ENCODE measurements at places on chromosomes 7 and 10.
A peak's percentile ranks its signal among the peaks of the same experiment; 100 is the strongest.

DNA sequence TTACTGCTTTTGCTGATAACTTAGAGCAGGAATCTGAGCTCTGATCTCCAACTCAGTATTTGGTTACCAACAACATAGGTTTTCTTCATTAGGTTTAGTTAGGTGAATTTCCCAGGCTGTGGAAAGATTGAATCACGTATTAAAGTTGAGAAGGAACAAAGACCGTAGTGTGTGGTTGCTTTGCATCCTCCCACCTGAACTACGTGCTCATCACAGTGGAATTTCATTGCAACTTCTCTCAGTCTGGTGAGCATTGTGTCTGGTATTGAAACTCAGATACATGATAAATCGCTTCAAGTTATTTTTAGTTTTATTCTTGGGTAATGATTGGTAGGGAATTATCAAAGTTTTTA, 139.4 kb upstream of the AKR1E2 start:
- no peak for DNase-seq

DNA sequence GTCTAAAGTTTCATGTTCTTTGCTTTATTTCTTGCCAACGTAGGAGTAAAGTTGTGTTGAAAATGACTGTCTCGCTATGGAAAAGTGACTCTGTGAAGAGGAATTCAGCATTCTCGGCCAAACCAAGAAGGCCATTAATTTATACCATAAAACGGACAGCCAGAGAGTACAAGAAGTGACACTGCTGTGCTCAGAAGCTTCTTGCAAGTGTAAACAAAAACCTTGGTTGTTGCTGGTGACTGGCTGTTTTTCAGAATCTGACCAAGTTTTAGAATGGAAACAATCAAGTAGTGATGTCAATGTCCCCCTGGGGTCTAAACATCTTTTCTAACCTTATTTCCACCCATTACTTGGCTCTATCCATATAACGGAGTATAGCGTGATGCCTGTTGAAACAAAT, 201.9 kb downstream of the INHBA start:
- no peak for DNase-seq

GRCh38 chr7:127066974-127067373, 185.8 kb downstream of the GRM8 start:
- no peak for DNase-seq

DNA sequence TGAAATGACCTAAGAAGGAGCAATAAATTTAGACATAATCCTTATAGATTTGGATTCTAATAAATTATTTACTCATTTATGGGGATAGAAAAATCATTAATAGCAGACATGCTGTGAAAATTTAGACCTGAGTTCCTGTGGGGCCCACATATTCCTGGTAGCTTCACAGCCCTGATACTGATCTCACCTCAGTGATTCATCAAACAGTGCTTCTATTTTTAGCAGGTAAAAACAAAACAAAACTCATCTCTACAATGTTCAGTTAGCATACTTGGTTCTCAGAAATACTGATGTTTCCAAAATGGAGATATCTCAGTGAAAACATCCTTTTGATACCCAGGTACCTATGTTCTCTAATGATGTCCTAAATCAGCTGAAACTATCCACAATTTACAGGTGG, 841.1 kb upstream of the SORCS1 start:
- no peak for DNase-seq

DNA sequence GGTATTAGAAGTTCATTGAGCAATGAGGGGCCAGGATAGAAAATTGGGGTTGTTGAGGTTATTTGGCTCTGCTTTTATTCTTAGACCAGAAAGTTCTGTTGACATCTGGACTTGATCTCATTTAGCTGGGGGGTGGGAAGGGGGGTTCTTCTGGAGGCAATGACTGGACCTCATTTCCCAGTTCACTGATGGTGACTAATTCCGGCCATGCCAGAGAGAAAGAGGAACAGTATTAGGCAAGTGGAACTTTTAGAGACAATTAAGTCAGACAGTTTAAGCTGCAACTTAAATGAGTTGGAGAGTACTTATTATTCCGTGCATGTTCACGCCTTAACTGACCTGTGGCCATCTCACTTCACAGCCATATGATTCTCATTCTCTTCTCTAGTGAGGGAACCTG, 512.5 kb downstream of the REEP3 start:
- DNase-seq, result no peak

- DNase-seq, result peak; percentile 25
These were observed 34.4 kb downstream of the AGR3 start for GRCh38 chr7:16847381-16847860.

- peak; percentile 76 for DNase-seq
These were observed 570 bp downstream of the TBC1D12 start for GRCh38 chr10:94402843-94403379.

DNA sequence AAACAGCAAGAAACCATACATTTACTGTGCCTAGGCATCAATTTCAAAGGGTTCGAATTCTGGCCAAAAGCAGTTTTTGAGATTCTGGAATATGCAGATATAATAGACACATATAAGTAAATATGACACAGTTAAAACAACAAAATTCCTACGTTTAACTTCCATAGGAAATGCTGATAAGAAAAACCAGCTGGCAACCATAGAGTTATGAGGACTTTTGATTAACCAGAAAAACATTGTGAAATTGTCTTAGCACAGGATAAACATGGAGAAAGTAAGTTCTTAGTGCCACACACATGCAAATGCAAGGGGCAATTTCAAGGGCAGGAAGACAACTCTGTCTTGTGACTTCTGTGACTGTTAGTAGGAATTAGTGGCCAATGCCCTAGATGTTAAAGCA, 702.1 kb downstream of the TNS3 start:
- no peak for DNase-seq

GRCh38 chr10:64648915-64649314, 1127.7 kb downstream of the REEP3 start:
- DNase-seq, result peak; percentile 94

DNA sequence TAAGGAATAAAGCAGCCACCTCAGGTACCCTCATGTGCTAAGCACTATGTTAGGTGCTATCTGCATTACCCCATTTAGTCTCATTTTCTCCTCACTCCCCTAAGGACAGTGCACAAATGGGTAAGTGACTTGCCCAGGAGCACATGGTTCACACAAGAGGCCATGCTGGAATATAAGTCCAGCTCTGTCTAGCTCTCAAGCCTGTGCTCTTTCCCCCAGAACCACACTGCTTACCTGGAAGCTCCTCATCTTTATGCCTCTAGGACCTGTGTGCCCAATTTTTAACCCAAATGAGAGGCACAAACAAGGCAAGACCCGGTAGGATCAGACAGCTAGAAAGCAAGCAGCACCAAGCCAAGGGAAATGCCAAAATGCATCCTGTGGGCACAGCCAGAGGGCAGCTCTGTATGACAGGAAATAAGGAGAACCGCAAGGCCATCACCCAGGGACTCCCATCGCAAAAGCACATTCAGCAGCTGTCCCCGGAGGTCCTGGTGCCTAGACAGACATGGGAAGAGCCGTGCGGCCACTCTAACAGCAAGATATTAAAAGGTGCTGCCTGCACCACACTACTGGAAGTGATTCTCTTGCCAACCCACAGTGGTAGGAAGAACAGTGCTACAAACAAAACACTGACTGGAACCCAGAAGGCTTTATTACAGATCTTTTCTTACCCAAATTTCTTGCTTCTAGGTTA, 88.1 kb downstream of the GSAP start:
- DNase-seq, result no peak

GRCh38 chr10:97813311-97813710, 36.3 kb upstream of the GOLGA7B start:
- no peak for DNase-seq

- DNase-seq, result no peak
These were observed 26.2 kb upstream of the HDAC9 start for GRCh38 chr7:18469316-18469715.

DNA sequence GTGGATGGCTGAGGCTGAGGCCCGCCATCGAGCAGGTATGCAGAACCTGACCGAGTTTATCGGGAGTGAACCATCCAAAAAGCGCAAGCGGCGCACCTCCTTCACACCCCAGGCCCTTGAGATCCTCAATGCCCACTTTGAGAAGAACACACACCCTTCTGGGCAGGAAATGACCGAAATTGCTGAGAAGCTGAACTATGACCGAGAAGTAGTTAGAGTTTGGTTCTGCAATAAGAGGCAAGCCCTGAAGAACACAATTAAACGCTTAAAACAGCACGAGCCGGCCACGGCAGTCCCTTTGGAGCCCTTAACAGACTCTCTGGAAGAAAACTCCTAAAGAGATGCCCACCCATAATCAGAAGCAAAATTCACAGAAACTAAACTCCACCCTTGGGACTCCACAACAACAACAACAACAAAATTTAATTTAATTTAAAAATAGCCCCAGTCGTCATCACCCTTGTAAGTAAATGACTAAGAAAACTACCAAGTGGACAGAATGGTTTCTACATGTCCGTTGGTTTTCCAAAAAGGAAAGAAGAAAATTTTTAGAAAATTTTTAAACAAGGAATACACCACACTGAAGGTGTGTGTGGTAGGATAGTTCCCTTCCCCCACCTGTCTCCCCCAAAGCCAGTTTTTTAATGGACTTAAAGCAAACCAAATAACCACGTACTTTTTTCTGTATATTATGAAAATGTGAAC, 101.7 kb upstream of the YAE1 start:
- no peak for DNase-seq

DNA sequence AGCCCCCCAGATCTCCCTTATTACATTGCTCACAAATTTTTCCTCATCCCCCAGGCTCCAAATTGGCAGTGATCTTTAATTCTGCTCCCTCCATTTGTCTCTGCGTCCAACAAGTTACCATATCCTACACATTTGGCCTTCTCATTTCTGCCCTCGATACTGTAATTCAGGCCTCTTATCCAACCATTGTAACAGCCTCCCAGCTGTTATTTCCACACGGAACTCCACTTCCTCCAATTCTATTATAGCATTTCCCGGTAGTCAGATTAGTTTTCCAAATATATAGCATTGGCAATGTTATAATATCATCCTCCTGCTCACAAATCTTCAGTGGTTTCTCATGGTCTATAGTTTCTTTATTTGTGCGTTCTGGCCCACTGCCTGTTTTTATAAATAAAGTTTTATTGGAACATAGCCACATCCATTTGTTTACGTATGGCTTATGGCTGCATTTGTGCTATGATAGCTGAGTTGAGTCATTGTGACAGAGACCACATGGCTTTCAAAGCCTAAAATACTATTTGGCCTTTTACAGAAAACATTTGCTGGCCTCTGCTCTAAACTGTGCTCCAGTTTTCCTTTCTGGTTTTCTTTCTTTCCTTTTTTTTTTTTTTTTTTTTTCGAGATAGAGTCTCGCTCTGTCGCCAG, 126.5 kb upstream of the ZNF438 start:
- DNase-seq, result no peak

DNA sequence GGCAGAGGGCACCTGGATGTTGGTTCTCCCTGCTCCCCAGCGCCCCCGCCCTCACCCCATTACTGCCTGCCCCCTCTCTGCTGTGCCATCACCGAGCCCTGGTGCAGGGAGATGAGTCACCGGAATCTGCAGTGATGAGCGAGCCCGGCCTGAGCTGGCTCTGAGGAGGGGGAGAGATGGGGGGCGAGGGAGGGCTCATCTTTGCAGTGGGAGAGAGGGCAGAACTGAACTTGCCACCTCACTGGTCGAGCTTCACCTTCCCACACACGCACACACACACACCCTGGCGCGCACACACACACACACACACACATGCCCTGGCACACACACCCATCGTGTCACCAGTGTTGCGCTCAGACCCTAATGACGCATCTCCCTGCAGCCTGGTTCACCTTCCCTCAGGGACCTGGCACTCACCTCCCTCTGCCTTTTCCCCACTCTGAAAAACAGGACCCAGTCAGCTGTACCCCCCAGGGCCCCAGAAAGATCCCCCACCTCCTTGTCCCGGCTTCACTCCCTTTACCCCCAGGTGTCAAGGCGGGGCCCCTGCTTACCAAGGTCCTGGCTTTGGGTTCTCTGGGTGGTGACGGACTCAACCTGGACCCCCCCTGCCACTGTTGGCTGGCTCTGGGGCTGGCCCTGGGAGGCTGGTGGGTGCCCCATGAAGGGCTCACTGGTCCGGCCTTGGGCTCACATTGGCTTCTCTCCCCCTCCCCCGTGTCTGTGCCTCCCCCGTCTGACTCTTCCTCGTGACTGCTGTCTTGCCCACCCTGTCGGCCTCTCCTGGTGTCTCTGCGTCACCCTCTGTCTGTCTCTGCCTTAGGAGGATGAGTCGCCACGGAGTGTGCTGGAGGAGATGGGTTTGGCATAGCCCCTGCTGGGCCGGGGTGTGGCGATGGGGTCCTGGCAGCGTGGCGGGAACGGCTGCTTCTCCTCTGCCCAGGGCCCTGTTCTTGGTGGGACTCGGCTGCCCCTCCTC, 5.4 kb downstream of the VGF start:
- no peak for DNase-seq

DNA sequence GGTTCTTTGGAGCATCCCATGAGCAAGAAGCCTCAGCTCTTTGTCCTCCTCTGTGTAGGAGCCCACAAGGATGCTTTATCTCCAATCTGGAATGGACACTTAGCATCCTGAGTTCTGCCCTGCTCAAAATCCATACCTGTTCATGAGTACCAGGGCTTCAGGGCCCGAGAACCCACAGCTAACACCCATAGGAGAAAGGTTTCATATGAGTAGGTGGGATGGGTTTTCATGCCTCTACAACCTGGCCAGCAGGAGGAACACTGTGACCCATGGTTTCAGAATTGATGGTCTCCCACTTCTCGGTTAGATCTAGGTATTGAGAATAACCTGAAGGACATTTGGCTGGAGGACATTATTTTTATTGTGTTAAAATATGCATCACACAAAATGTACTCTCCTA, 57.8 kb downstream of the TBXAS1 start:
- no peak for DNase-seq

DNA sequence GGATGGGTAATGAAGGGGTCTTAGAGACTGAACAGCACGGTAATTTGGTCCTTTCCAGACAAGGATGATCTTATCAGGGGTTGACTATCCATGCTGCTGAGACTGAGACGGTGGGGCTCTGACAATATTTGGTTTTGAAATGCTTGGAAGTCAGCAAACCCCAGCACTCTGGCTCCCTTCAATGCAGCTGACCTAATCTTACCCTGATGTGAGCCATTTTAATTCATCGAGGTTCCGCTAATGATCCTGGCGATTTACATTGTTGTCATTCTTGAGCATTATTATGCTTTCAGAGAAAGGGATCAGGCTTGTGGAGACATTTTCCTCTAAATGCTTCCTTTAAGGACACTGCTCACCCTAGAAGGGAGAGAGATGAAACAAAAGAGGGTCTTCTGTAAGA, 114.6 kb upstream of the BMPER start:
- no peak for DNase-seq

GRCh38 chr10:14586901-14587300, 187.8 kb downstream of the FAM107B start:
- no peak for DNase-seq

Data from OCI-M1 (cell line).